Activated CD4-positive, alpha-beta T cell treated with anti-CD3 and anti-CD28 coated beads, Interleukin-2, amount 50 U/mL, for 48 hours (primary cell): ENCODE measurements at places on chromosomes 12 and 14.

- no peak for DNase-seq
These were observed 155.4 kb upstream of the PDE3A start for GRCh38 chr12:20212658-20213555.

DNA sequence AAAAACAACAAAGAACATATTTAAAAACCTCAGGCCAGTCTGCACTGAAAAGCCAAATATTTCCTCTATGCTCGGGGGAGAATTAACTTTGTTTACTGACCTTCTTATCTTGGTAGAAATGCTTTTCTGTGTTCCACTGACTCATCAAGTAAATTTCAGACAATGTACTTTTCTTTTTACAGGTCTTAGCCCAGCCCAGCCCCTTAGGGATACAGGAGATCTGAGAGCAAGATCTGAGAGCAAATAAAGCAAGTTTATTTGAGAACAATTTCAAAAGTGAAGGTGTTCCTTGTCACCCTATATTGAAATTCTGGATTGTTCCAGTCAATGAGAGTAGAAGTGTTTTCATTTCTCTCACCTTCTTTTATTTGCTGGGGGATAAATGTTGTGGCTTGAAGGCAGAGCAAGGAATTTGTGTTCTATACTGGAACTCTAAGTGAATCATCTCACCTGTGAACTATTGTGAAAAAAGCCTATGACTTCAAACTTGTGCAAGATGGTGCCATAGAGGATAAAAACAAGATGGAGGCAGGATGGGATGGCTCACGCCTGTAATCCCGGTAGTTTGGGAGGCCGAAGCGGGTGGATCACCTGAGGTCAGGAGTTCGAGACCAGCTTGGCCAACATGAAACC, 7.9 kb upstream of the GPRC5A start:
- no peak for DNase-seq

DNA sequence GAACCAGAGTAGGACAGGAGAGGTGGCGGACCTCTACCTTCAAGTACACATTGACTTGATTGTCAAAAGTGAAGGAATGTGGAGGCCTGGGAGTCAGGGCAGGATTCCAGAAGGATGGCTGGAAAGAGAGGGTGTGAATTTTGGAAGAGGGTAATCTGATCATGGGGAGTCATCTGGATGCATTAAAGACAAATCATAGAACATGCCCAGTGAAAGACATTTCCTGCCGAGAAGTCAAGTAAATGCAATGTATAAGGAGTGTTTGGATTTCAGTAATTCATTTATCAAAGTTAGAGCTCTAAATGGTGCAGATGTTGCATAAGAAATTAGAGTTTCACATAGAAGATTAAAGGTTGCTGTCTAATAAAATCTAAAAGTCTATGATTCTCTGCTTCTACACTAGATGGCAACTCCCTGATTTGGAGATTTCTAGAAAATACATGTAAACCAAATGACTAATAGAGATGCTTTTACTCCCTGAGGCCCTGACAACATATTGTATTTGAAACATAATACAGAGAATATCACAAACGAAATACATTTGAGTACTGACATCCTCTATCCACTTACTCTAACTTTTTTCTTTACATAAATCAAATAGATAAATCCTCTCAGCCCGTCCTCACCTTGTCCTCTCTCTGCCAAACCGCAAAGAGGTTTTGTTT, 91.3 kb downstream of the KCNA5 start:
- no peak for DNase-seq

DNA sequence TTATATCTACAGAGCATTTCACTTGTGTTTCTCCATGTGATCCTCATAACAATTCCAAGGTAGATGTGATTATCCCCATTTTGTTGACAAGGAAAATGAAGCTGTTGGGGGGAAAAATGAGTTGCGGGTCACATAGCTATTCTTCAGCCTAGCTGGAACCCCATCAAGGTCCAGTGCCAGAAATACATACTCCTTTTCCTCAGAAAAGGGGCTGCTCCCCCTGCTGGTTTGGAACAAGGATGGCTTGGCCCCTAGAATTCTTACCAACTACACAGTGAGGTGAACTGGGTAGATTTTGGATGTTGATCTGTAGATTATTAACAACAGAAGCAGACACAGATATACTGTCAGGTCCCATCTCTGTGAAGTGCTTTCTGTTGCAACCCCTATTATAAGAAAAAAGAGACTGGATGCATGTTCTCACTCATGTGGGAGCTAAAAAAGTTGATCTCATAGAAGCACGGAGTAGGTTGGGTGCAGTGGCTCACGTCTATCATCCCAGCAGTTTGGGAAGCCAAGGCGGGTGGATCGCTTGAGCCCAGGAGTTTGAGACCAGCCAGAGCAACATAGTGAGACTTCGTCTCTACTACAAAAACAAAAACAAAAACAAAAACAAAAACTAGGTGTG, 8.9 kb downstream of the IKZF4 start:
- no peak for DNase-seq

DNA sequence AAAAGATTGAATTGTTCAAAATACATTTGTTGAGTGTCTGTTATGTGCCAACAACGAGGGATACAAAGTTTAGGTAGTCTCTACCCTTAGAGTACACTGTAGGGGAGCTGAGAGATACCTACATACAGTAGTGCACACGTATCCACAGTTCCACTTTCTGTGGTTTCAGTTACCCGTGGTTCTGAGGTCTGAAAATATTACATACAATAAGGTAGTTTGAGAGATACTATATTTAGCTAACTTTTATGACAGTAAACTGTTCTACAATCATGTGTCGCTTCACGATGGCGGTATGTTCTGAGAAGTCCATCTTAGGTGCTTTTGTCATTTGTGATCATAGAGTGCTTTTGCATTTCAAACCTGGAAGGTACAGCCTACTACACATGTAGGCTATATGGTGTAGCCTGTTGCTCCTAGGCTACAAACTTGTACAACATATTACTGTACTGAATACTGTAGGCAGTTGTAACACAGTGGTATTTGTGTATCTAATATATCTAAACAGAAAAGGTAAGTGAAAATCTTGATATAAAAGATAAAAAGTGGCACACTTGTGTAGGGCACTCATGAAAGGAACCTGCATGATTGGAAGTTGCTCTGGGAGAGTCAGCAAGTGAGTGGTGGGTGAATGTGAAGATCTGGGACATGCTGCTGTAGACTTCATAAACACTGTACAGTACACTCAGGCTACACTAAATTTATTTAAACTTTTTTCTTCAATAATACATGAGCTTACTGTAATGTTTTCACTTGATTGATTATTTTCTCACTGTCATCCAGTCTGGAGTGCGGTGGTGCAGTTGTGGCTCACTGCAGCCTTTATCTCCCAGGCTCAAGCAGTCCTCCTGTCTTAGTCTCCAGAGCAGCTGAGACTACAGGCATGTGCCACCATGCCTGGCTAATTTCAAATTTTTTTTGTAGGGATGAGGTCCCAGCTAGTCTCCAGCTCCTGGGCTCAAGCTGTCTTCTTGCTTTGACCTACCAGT, 4.0 kb downstream of the CPSF6 start:
- no peak for DNase-seq

DNA sequence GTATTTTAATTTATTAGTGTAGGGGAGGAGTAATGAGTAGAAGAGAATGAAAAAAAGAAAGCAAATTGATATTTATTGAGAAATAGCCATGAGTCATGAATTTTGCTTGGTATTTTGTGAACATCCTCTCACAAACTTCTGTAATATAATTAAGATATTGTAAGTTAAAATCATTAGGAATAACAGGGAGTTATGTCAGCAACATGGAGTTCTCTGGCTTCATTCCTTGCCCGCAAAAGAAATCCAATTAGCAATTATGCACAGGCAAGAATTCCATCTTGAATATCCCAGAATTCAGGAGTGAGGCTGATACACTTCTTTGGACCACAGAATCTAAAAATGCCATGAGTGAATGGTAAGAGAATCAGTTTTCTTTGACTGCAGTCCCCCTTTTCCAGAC, 94.3 kb upstream of the PTHLH start:
- DNase-seq, result no peak
